Frontal cortex (tissue), 4 donors: ENCODE measurements at places on chromosomes 6 and 20. TPM values are rescaled to one million over a fixed set of nuclear protein-coding genes. Genes with fewer than 3 reads are reported as not detected.

- DNase-seq: no peak
Observed at GRCh38 chr6:157093536-157093935, 229.8 kb downstream of the TMEM242 start.

DNA sequence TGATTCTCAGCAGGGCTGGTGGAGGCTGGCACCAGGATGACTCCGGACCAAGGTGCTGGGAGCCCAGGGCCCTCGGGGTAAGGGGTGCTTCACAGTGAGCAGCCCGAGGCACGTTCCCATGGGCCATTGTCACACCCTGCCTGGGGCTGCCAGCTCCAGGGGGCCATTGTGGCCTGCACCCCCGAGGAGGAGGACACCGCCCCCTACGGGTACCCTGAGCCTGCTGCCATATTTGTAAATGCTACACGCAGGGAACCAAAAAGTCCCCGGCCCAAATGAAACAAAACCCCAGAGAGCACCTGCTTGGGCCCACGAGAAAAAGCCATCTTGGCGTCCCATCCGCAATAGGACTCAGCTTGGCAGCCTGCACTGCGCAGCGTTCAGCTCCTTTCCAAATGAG is 64.7 kb upstream of the GATA5 start:
- DNase-seq: no peak

DNA sequence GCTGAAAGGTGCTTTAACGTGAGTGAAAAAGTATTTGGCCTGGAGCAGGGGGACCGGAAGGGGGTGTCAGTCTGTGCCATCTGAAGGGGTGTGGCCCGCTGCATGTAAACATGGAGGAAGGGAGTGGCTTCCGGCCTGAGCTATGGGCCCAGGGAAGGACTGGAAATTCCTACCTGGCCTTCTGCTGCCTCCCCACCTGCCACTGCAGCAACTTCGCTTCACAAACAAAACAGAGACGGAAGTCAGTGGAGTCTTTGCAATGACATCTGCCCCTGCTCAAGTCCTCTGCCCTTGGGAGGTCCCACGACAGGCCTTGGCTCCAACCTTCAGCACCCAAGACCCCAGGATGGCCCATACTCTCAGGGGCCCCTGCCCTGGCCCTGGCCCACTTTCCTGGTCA is 28.1 kb upstream of the FOXP4 start:
- DNase-seq: no peak

GRCh38 chr20:46135856-46136633 is 17.9 kb downstream of the CD40 start:
- no peak for DNase-seq

GRCh38 chr6:32604434-32604877 is 14.8 kb upstream of the HLA-DRB1 start:
- no peak for DNase-seq

DNA sequence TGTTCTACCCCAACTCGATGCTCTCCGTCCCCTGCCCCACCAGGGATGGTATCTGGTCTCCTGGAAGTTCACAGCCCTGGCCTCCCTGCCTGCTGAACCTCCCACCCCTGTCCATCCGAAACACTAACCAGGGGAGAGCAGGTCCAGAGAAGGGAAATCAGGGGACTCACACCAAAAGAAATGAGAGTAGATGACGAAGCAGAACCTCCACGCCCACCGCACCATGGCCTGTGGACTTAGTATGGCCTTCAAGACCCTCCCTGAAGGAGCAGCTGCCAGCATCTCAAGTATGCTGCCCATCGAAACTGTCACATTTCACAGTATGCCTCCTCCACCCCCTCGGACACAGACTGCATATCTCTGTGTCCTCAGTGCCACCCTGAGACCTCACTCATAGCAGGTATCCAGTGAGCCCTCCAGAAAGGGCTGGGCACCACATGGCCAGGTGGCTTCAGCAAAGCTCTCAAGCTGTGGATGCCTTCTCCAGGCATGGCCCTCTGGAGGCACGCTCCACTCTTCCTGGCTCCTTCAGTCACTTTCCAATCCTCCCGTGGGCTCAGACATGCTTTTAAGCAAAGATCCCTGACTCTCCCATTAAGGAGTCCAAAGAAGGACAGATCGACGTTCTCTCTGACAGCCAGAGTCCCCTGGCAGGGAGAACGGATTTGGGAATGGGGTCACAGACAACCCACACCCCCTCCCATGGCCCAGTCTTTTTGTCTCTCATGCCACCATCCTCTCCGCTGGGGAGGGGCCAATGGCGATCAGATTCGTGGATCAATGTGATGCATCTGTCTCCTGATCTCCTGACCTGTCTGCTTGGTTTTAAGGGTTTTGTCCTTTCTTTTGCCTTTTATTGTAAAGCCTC is 158.4 kb downstream of the ANKRD60 start:
- DNase-seq: no peak

DNA sequence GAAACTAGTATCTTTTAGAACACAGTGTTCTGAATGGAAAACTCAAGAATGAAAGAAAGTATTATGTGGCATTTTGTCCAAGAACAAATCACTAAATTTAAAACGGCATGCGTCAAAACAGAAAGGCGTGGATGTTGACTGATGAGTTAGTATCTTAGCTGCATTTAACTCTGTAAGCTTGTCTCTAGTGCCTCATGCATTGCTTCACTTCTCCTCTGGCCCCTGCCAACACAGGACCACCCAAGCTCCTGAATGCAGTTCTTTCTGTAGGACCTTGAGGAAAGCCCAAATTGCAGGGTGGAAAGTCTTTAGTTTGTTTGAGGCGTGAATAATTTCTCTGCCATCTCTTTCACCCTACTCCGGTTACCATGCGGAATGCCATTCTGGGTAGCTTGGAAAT is 632.2 kb downstream of the COL12A1 start:
- DNase-seq: no peak

DNA sequence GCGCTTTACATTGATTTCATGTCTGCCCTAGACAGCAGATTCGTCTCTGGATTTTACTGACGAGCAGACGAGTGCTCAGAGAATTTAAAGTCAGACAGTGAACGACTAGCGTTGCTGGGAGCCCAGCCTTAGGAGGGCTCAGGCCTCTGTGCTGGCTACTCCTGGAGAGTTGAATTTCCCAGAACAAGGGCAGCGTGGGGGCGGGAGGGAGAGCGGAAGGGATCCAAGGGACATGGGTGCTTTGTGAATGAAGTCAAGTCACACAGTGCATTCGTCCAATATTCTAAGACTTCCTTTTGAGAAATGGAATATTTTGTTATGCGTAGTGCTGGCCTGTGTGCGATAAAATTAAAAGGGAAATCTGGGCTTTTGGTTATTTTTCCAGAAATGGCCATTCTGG is 126.5 kb downstream of the MYLK4 start:
- DNase-seq: no peak

- DNase-seq: no peak
Observed at GRCh38 chr6:111263837-111264236, 176.5 kb downstream of the SLC16A10 start.

DNA sequence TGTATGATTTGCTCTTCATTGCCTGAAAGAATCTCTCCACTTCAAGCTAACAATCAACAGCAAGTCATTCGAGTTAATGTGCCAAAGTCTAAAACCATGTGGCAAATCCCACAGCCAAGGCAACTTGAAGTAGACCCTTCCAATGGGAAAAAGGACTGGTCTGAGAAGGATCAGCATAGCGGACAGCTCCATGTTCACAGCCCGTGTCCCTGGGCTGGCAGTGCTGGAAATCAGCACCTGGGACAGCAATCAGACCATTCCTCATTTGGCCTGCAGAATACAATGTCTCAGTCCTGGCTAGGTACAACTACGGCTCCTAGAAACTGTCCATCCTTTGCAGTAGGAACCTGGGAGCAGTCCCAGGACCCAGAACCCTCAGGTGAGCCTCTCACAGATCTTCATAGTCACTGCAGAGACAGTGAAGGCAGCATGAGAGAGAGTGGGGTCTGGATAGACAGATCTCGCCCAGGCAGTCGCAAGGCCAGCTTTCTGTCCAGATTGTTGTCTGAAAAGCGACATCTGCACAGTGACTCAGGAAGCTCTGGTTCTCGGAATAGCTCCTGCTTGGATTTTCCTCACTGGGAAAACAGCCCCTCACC is 1.1 kb downstream of the GJA10 start:
- no peak for DNase-seq

The RBPJL gene
- total RNA-seq: not detected

The PRICKLE4 gene
- total RNA-seq: 0.41 TPM

The CAP2 gene
- total RNA-seq: 39.9 TPM

The SNAI1 gene
- total RNA-seq: not detected

The BPIFA2 gene
- total RNA-seq: not detected

The SMLR1 gene
- not detected for total RNA-seq
